ENCODE measurements at places on chromosomes 16 and 17.

GRCh38 chr17:73705594-73705993 is 61.3 kb upstream of the SDK2 start:
- DNase-seq = no peak

DNA sequence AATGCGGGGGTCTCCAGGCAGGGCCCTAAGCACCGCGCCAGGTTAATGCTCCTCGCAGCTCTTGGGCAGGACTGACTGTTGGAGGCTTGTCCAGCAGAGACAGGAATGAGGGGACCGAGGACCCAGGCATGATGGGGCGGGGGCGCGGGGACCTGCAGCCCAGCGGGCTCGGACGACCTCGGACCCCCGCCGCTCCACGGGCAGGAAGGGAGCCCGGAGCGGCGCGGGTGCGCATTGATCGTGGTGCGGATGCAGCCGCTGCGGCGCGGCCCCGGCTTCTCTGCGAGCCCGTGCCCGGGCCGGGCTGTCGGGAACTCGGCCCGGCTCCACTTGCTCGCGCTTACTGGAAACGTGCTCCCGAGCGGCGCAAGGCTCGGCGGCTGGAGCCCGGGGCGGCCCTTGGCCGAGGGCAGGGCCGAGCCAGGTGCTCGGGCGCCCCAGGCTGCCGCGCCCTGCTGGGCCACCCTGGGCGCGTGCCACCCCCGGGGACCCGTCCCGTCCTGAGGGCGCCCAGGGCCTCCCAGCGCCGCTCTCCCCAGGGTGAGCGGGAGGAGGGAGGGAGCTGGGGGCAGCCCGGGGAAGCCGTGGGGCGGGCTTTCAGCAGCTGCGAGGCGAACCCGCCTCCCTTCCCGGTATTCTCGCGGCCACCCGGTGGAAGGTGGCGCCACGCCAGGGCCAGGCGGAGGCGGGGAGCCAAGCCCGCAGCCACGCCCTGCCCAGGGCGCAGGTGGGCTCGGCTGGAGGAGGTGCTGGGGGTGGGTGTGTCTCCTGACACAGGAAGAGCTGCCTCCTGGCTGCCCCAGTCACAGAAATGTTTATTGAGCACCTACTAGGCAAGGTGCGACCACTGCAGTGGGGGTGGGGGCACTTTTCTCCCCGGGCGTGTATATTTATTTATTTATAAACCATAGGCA is 45.9 kb downstream of the SOCS3 start:
- peak; percentile 83 for DNase-seq

DNA sequence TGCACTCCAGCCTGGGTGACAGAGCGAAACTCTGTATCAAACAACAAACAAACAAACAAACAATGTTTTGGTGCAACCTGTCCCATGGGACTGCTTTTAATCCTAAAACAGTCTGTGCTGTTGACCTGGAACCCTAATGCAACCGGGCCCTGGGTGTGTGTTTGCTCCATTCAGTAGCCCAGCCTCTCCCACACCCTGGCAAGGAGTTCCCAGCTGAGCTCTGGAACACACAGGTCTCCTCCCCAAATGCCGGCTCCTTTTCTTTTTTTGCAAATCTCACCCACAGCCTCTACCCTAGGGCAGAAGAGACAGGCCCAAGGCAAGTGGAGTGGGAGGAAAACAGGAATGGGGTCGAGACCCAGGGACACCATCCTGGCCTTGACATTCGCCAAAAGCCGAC is 29.8 kb upstream of the RASD1 start:
- DNase-seq = no peak

- DNase-seq = no peak
Observed at GRCh38 chr17:29014716-29015115, 8.9 kb upstream of the SEZ6 start.

DNA sequence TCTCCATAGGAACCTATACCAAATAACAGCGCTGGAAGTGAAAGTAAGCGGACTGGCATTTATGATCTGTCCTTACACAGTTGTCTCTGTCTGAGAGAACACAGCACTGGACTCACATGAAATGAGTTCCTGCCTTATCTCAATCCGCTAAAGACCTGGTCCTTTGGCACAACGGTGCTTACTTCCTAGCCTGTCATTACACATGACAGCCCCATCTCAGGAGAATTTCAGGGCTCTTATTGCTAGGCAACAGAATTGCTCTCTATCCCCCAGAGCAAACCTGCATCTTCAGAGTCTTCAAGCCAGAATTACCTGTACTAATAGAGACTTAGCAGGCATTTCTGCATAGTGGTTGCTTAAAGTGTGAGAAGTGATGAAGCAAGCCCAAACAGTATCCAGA is 4.3 kb downstream of the KCNJ2 start:
- DNase-seq = no peak

GRCh38 chr17:54425671-54426070 is 475.0 kb upstream of the TOM1L1 start:
- no peak for DNase-seq

DNA sequence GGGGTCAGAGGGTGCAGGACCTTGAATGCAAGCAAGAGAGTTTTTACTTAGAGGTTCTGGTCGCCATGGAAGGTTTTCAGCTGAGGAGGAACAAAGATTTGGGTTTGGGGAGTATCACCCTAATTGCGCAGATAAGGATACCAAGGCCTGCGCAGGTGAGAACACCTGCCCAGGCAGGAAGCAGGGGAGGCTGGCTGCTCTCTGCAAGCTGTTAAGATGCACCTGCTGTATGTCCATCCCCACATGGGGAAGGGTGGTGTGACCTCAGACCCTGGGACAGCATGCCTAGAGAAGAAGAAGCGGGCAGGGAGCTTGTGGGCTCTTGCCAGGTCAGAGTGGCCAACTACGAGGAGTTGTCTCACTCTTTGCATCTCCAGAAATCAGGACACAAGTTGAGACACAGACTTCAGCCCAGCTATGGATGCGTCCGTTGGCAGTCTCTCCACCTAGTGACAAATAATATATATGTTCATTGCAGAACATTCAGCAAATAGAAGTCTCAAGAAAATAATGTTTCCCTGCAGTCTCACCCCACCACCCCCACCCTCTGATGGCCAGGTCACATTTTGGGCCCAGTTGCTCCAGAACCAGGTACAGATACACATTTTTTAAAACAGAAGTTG is 77.7 kb downstream of the SREBF1 start:
- no peak for DNase-seq

- no peak for DNase-seq
Observed at GRCh38 chr17:27290916-27291598, 2.9 kb upstream of the WSB1 start.

- no peak for DNase-seq
Observed at GRCh38 chr17:13334374-13334773, 267.4 kb downstream of the HS3ST3A1 start.

DNA sequence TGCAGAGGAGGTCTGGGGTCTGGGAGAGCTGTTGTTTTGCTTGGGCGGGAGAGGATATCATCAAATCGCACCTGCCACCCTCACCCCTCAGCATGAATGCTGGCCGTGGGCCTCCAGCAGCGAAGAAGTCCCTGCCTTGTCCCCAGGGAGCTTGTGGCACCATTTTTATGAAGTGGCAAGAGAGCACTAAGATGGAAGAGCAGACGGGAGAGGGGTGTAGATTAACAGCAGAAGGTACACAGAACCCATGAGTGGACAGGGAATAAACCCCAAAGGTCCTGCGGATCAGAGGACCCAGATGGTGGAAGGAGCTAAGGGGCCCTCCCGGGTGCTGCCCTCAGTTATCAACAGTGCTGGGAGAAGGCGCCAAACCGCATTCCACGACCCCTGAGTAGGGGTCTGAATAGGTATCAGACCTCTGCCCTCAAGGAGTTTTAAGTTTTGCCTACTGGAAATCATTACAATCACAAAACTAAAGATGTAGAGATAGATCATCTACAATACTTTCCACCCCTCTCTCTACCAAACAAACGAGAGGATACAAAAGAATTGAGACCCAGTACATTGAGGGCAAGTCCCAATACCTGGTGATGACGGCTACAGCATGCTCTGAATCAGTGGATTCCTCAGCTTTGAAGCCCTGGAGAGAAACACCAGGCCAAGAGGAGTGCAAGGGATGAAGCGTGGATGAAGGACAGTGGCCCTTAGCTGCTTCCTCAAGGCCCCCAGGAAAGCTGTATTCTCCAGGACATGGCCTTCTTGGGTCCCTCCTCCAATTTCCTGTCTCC is 60.2 kb downstream of the CCDC182 start:
- no peak for DNase-seq

DNA sequence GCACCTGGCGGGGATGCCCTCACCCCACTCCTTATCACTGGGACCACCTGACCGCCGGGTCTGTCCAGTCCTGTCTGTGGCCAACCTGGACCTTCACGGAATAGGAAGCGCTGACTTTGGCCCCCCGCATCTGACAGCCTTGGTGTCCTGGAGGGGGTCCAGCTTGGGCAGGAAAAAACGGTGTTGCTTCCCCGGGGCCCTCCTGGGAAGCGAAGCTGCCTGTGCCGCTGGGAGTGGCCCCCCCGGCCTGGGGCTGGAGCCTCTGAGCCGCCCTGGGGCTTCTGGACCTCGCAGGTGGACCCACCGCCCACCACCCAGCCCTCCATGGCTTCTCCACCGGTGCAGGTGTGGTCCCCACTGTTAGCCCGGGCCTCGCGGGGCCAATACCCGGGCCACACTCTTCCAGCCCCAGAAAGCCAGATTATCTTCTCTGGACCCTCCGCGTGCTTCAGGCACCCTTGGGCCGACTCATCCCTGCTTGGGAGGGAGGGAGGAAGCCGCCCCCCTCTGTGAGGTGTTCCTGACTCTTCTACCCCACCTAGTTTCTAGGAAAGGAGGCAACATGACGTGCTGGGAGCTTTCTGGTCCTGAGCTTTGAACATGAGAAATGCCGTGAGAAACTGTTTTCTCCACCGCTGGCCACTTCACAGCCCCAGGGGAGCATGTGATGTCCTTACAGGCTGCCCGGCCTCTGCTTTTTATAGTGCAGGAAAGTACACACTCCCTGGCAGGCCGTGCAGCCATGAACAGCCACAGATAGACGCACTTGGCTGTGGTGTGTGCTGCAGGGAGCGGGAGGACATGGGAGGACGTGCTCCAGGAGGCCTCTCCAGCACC is 1.1 kb downstream of the C1QTNF1 start:
- no peak for DNase-seq

DNA sequence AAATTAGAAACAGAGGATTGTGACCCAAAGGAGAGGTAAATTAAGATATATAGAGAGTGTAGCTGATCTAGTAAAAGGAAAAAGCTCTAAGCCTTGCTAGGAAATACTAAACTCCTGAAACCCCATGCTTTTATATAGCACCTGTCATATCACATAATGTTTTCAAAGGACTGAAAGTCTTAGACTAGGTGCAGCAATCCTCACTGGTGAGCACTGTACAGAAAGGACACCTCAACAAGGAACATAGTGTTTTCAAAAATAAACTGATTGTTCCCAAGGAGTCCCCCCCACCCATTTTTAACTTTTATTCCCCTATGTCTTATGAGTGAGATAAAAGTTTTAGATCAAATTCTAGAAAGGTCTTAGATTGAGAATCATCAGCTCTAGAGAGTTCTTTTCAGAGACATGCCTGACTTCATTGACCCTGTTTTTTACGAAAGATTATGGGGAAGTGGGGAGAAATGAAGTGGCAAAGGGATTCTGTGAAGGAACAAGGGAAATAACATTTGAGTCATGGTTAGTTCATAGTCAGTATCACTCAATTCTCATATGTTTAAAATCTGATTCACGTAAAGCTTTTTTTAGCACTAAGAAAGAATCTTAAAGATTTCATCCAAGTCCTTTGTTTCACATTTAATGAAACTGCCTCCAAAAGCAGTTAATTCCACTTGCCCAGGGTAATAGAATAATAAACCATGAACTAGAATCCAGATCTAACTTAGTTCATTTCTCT is 166.4 kb downstream of the CYB561 start:
- no peak for DNase-seq

GRCh38 chr17:29623283-29623647 is 553 bp upstream of the CORO6 start:
- no peak for DNase-seq

- DNase-seq = no peak
Observed at GRCh38 chr16:15885560-15886001, 2.8 kb downstream of the CEP20 start.

DNA sequence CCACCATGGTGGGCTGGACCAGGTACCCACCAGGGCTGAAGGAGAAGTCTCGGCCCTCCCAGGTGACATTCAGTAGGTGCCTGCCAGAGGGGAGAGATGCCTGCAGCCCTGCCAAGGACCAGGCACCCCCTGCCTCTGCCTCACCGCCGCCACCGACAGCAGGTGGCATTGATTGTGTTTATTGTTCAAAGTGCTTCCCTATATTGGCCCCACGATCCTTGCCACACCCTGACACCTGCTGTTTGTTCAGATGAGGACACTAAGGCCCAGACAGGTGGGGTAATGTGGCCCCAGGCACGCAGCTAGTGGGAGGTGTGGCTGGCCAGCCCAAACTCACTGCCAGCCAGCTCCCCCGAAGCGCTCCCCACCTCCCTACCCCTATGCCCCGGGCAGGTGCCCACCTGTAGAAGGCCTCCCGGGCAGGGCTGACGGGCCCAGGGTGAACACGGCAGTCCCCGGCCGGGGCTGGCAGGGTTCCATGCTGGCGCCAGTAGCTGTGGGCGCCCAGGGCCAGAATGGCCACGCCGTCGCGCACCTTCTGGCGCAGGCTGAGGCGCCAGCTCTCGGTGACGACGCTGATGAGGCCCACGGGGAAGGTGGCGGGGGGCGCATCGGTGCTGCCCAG is 8.0 kb downstream of the GRIN2C start:
- no peak for DNase-seq

DNA sequence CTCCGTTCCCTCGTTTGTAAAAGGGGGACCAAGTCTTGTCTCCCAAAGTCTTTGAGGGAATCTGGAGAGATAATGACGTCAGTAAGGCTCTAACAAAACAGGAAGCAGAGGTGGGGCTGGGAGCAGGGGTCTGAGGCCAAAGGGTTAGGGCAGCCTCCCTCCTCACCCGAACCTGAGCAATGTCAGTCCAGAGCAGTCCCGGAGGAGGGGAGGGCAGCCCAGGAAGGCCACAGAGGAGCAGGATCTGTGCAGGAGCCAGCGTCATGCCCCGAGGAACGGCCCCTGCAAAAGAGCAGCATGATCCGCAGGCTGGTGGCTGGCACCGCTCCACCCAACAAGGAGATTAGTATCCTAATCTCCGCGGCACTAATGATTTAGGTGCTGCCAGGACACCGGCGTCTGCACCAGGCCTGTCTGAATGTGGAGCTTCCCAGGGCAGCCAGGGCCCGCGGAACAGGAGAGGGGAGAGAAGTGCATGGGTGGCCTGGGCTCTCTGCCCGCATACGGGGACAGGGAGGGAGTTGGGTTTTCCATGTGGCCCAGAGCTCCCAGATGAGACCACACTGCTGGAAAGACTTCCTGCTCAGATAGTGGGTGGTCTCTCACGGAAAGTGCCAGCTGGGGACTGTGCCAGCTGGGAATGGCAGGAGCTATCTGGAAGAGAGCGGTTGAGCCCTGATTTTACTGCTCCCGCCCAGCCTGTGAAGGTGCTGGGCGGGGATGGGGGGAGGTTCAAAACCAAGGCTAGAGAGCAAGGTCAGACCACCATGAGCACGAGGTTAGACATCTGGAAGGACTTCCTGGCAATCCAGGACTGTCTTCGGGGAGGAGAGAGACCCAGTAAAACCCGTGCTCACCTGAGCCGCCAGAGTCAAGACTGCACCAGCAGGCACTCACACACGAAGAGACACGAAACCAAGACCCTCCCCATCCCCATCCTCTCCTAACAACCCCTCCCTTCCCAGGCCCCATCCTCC is 11.0 kb upstream of the KRT17 start:
- DNase-seq = no peak

GRCh38 chr16:77288222-77288621 is 89.0 kb downstream of the SYCE1L start:
- no peak for DNase-seq

Measured in HEK293T (cell line).